Stimulated activated CD4-positive, alpha-beta T cell treated with anti-CD3 and anti-CD28 coated beads, Interleukin-12 subunit alpha, Interleukin-12 subunit beta, amount 100 ng/mL, for 48 hours (primary cell): ENCODE measurements at places on chromosomes 1 and 21.

- DNase-seq, result no peak
These were observed 7.2 kb upstream of the PDE9A start for GRCh38 chr21:42646076-42646825.

DNA sequence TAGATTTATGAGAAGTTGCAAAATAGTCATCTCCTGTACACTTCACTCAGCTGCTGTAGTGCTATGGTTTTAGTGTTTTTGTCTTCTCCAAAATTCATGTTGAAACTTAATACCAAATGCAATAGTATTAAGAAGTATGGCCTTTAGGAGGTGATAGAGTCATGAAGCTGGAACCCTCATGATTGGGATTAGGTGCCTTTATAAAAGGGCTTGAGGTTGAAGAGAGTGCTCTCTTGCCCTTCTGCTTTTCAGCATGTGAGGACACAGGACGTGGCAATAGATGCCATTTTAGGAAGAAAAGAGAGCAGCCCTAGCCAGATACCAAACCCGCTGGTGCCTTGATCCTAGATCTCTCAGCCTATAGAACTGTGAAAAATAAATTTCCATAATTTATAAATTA is 87.6 kb downstream of the CTH start:
- DNase-seq, result no peak

GRCh38 chr1:85555867-85556573 is 24.5 kb upstream of the CCN1 start:
- no peak for DNase-seq

DNA sequence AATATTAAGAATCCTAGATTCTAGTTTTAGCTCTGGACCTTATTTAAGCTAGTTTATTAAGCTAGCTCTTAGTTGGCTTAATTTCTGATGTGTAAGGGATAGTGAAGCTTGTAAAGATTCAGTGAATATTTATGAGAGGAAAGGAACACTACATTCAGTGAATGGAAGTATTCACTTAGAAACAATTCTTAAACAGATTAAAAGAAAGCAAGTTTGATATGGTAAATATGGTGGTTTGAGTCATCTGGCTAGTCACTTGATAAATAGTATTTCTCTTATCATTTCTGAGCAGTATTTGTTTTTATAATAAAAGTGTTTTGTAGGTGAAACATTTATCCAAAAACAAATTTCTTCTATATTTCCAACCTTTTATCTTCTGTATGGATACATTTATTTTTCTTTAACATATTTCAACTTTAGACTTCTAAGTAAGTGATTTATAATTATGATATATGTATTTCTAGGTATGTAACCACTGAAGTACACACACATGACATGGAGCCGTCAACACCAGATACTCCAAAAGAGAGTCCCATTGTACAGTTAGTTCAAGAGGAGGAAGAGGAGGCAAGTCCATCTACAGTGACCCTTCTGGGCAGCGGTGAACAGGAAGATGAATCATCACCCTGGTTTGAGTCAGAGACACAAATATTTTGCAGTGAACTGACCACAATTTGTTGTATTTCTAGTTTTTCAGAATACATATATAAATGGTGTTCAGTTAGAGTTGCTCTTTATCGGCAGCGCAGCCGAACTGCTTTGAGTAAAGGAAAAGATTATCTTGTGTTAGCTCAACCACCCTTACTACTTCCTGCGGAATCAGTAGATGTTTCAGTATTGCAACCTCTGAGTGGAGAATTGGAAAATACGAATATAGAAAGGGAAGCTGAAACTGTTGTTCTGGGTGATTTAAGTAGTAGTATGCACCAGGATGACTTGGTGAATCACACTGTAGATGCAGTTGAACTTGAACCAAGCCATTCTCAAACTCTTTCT is 55.6 kb downstream of the SUCO start:
- DNase-seq, result peak; percentile 19
